ENCODE measurements at places on chromosomes 3 and 15.

GRCh38 chr3:45955017-45955647, 11.9 kb downstream of the CXCR6 start:
- DNase-seq: no peak

- no peak for DNase-seq
Observed at GRCh38 chr15:36372968-36373367, 206.5 kb upstream of the CDIN1 start.

DNA sequence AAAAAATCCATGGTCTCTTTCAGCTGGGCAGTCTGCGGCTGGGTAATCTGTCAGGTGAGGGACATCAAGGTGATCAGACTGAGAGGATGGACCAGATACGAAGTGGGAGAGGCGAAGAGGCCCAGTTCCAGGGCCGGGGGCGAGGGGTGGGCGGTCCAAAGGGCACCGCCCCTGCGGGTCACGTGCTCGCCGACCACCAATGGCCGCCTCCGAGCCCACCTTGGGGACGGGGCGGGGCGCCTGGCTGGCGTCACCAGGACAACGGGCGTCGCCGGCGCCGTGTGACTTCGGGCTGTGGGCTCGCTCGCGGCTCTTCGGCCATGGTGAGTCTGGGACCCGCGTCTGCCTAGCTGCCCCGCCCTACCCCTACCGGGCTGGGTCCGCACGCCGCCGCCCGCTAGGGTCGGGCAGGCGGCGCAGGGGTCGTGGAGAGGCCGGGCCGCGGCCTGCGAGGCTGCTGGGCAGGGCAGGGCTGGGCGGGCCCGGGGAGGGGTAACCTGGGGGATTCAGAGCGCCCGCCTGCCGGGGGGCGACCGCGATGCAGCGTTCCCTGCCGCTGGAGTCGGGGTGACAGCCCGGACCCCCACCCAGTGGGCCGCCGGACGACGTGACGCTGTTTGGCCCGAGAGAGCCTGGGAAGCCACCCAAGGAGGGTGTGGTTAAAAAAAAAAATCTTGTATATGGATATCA, at the start of gene FBXL2:
TSS of gene FBXL2 (plus strand) at position 250 of the 690 bp plus-strand sequence. CDS start at position 321, 71 bp downstream.
- DNase-seq: no peak

DNA sequence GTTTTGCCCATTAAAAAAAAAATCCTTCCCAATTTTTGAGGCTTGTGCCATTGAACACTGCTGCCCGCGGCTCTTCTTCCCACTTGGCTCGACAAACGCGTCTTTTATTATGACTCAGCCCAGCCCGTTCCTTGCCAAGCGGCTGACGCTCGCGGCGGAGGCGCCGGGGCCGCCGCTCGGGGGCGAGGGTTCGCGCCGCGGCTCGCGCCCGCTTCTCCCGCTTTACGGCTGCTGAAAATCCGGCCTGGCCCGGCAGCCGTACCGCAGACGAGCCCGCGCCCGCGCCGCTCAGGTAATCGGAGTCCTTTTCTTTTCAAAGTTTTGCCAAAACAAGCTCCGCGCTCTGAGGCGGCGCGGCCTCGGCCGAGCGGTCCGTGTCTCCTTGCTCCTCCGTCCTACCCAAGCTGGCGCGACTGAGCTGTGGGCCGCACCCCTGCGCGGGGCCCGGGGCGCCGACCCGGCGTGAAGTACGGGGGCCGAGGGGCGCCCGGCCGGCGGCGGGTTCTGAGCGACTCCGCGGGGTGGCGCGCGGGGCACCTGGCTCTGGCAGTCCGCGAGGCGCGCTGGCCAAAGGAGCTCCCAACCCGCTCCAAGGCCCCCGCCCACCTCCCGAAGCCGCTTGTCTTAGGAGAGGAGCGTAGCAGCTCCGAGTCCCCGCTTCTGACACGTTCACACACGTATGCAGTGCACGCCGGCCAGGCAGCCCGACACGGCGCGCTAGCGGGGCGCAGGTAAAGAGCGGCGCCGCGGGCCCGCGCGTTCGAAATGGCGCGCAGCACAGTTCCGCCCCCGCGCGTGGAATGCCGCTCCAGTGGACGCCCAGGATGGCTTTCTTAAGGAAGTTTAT, 418.2 kb upstream of the NAALADL2 start:
- peak; percentile 84 for DNase-seq

DNA sequence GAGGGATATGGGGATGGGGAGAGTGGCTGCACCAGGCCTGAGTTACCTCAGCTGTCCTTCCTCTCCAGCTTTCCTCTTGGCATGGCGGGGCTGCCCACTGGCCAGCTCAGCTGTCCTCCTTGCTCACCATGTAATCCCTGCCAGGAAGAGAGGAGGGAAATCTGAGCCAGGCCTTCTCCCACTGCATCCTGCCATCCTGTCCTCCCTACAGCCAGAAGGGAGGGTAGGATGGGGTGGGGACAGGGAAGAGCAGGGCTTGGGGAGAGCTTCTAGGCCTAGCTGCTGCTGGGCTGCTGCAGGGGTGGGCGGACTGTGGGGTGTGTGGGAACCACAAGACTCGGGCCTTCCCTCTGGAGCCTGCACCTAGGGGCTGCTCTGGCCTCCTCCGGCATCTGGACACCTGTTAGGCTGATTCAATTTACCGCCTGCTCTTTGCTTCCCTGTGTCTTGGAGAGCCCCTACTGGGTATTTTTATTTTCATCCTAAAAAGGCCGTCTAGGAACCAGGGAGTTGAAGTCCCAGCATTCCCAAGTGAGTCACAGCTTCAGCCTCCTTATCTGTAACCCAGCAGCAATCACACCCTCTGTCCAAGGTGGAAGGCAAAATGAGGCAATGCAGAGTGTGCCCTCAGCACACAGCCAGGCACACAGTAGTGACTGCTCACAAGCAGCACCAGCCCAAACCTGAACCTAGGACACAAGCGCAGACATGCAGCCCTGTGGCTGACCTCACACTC, 13.1 kb upstream of the KY start:
- no peak for DNase-seq

- DNase-seq: peak; percentile 74
Observed at GRCh38 chr15:75452364-75452864, 924 bp upstream of the SIN3A start.

GRCh38 chr3:354432-354831, 157.9 kb downstream of the CHL1 start:
- DNase-seq: peak; percentile 36

GRCh38 chr3:155667988-155668387, 76.9 kb downstream of the PLCH1 start:
- no peak for DNase-seq

All from LNCaP clone FGC (cell line).